AG10803 (cell line): ENCODE measurements at places on chromosomes 4 and X.

GRCh38 chrX:135416546-135416945, 5.2 kb upstream of the SMIM10L2A start:
- DNase-seq: no peak

GRCh38 chr4:10691651-10692050, 7.1 kb upstream of the CLNK start:
- no peak for DNase-seq

DNA sequence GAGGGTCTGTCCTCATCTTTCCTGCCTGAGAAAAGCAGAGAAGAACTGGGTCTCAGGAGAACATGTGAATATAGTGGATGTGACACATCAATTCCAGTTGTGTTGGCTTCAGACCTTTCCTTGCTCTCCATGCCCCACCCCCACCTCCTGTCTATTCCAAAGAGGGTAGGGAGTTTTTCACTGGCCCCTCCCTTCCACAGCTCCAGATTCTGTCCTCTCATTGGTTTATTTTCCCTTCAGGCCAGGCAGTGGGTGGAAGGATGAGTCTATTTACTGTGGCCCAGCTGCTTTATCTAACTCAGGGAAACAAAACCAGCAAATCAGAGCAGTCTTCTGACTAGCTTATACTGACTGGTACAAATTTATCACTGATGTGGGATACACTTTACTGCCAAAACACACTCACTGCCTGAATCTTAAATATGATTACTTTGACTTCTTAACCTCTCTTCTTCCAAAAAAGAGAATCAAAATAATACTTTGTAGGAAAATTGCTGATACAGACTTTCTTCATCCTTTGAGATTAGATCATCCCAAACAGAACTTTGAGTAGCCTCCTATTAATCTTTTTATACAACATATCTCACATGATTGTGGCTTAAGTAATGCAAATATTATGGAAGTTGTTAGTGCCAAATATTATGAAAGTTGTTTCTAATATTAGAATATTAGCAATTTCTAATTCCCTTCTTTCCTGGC, 221.2 kb downstream of the MID1 start:
- DNase-seq: no peak

DNA sequence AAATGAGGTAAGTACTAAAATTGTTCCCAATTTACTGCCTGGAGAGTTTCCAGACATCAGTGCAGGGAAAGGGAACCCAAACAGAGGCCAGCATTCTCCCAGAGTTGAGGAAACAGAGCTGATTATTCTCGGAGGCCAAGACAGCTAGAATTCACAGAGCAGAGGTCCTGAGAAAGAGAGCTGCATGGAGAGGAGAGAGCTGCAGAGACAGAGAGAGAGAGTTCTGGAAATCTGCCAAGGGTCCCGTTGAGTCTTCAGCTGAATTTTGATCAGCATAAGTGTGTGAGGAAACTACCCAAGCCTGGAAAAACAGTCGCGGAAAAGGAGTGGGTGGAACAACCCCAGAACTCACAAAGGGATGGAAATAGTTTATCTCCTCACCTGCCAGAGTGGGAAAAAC, 43.8 kb upstream of the GPR173 start:
- DNase-seq: no peak

DNA sequence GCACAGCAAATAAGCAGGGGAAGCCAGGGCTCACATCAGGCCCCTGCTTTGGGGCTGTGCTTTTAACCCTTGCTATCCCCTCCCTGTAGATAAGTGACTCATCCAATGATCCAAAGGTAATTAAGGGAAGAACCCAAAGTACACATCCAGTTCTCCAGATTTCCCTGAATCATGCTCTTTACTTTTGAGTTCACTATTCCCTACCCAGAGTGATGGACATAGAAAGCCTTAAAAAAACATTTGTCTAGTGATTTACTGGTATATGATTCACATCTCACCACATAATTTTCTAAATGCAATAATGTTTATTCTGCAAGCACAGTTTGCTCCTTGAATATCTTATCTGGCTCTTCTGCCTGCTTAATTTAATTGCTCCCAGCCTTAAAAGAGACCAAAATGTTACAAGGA, 136.2 kb downstream of the PPP3CA start:
- no peak for DNase-seq

GRCh38 chrX:4091046-4091760, 377.8 kb upstream of the PRKX start:
- DNase-seq: no peak

DNA sequence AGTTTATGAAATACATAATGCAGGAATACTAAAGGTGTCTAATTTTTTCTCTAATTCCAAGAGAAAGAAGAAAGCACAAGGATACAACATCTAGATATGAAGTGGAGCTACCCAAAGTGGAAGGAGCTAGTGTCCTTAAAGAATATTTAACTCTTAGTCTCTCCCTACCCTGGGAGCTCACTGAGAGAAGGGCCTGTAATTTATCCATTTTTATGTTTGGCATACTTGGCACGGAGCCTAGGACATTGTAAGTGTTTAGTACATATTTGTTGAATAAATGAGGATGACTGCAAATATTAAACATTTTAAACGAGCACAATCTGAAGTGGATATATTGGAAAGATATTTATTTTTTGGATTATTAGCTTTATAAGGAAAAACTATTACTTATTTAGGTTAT, 674.8 kb downstream of the IQCM start:
- DNase-seq: no peak

DNA sequence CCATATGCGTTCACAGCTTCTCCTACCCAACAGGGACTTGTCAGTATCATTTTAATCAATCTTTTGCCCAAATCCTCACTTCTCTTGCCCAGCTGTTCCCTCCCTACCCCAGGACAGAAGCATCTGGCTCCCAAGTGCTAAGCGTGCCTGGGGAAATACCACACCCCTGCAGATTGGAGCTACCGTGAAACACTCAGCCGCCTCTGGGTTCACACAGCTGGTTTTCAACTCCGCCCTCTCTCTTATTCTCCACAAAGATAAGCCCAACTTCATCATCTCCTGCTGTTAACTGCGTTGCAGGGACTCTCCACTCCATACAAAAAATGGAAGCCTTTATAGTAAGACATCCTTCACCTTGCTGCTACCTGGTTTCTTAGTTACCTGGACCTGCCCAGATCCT, 147.3 kb upstream of the FTHL17 start:
- no peak for DNase-seq

GRCh38 chr4:110614976-110615352, 7.9 kb downstream of the PITX2 start:
- no peak for DNase-seq
